NCI-H1105 (cell line): ENCODE measurements at places on chromosomes 7 and 10.

DNA sequence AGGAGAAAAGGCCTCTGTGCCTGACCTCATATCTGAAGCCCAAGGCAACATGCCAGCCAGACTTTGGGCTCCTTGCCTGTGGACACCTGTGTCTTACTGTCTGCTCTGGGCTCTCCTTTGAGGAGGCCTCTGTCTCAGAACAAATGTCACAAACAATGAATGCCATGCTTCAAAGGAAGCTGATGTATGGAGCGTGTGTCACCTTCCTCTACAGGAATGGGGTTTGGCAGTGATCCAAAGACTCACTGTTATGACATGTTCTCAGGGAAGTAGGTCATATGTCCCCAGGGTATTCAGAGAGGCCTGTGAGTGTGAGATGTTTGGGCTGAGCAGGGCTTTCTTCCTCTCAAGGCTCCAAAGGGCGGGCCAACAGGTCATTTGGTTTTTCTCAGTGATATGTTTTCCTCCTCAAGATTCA is 38.4 kb downstream of the PTPRE start:
- no peak for DNase-seq

DNA sequence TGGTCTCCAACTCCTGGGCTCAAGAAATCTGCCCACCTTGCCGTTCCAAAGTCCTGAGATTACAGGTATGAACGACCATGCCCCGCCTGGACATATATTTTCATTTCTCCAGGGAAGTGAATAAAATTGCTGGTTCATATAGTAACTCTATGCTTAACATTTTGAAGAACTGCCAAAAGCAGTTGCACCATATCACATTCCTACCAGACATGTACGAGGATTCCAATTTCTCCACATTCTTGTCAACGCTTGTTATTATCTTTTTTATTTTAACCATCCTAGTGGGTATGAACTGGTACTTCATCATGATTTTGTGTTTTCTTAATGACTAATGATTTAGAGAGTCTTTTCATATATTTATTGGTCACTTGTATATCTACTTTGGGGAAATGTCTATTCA is 21.9 kb upstream of the CPN1 start:
- DNase-seq = no peak

DNA sequence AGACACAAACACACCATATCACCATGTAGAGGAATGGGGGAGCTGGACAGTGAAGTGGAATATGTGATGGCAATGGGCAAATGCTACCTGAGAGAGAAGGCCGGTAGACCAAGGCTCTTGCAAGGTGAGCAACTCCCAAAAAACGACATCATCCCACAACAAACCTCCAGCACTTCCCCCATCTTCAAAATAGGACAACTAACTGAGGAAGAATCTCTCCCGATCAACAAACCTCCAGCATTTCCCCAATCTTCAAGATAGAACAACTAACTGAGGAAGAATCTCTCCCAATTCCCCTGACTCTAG is 387.2 kb downstream of the PARD3 start:
- no peak for DNase-seq

GRCh38 chr7:85510287-85510686 is 323.4 kb upstream of the SEMA3D start:
- DNase-seq = peak; percentile 7

GRCh38 chr7:1488016-1488415 is 16.2 kb downstream of the INTS1 start:
- no peak for DNase-seq

GRCh38 chr7:157893535-157894044 is 556.8 kb downstream of the DNAJB6 start:
- no peak for DNase-seq

- no peak for DNase-seq
These were observed 496.9 kb upstream of the CELF2 start for GRCh38 chr10:10520491-10521385.

DNA sequence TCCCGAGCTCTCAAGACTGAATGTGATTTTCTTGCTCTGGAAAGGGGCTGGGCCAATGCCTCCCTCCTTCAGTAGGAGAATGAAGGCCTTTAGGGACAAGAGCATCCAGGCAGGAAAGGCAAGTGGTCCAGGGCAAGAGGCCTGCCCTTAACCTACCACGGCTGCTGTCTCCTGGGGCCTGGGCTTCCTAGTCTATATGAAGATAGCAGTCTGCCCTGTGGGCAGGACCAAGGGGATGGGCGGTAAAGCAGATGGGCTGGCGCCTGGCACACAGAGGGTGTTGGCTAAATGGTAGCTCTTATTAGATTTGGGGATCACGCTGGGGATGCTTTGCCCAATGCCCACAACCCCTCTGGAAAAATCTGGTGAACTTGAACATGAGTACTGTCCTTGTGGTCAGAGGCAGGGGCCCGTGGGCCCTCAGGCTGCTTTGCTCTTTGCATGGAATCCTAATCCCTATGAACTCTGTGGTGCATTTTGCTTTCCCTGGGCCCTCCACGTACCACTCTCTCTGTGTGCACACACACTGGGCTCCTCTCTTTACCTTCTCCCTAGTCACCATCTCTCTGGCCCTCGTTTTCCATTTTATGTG is 20.3 kb downstream of the CHAT start:
- no peak for DNase-seq

- DNase-seq = no peak
These were observed 372.5 kb downstream of the SDK1 start for GRCh38 chr7:3673524-3673923.

- DNase-seq = no peak
These were observed 59.9 kb downstream of the MAP3K8 start for GRCh38 chr10:30493609-30494530.

GRCh38 chr7:92053312-92053711 is 81.0 kb downstream of the CYP51A1 start:
- DNase-seq = no peak

GRCh38 chr7:74572301-74572979 is 85.1 kb upstream of the GTF2I start:
- peak; percentile 64 for DNase-seq

DNA sequence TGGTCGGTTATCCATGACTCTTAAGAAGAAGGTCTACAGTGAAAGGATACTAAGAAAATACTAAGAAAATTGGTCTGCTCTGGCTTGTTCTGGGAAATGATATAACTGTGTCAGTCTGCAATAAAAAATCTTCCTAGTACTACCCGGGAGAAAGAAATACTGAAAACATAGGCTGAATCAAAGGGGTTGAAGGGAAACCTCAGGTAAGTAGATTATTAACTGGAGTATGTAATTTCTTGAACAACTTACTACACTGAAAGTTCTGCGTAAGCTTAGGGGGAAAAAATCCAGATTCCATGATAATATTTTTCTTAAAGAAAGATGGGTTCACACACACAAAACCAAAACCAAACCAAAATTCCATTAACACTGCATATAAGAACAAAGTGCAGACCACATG is 143.3 kb downstream of the KMT2E start:
- no peak for DNase-seq

DNA sequence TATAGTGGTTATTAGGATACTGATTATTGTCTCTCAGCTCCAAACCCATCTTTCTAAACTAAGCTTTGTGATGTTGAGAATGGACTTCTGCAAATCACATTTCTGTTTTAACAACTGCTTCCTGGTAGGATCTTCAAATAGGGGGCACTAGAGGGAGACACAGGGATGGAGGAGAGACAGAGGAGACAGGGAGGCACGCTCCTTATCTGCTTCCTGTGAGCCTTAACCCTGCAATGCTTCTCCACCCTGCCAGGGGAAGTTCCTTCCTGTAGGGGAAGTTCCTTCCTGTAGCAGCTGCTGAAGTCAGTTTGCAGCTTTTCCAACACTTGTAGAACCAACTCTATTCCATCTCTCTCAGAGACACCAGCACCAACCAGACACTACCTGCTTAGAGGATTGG is 847.2 kb downstream of the CCSER2 start:
- DNase-seq = no peak

DNA sequence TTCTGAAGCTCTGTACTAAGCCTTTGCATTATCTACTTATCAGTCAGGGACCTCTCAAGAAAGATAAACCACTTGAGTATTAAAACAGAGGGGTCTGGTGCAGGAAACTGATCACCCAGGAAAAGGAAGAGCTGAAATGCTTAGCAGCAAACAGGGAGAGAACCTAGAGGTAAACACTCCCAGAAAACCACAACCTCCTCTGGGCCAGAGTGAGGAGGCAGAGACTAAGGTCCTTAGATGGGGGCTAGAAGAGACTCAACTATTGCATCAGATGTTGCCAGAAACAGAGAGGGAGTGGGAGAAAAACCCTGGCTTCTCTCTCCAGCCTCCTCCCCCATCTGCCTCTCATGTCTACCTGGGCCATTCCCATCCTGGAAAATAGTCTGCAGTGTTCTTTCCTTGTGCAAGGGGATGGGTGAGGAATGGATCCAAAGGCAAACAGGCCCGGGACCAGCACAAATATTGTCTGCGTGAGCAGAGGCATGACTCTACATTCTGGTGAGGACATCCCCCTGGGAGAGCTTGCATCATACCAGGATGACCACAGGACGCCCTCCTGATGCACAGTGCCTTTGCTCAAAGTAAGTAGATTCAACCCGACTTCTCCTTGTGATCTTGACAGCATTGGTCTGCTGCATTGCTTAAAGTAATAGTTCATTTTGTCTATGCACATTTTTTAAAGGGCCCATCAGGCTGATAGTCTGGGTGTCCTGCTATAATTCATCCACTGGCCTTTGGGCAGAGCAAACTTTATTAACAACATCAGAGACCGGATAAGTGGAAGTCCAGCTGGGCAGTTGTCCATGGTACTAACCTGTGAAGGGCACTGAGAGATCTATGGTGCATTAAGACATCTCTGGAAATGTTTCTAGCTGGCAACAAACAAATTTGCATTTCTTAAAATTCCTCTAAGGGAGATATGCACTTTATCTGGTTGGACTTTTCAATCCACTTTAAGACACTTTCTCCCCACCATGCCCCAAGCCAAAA is 22.4 kb upstream of the ODAD2 start:
- no peak for DNase-seq

DNA sequence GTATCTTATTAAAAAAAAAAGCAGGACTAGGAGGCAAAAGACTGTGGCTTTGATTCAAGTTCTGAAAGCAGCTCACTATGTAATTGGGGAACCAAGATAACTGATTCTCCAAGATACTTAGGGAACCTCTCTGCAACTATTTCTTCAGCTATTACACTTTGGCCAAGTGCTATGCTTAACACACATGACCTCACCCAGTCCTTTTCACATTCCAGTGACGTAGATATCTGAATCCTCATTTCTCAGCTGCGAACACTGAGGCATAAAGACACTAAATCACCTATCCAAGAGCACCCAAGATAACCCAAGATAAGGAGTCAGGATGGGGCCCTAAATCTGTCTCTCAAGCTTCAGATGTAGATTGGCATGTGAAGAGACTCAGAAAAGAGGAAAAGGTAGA is 133.6 kb downstream of the GLI3 start:
- no peak for DNase-seq

DNA sequence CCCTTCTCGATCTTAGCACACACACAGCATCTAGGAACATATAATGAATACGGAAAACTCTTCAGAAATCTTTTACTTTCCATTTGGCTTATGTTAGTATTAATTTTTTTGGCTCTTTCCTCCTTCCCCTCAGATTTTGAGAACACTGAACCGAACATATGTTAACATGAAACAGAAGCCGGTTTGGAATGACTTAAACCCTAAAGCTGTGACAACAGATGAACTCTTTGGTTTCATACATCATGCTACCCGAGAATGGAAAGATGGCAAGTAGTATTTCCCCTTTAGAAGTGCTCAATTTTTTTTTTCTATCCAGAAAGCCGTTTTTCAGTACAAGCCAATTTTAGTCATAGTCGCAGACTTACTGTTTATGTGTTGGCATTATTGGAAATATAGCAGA is 164.7 kb downstream of the DNAH11 start:
- DNase-seq = no peak

DNA sequence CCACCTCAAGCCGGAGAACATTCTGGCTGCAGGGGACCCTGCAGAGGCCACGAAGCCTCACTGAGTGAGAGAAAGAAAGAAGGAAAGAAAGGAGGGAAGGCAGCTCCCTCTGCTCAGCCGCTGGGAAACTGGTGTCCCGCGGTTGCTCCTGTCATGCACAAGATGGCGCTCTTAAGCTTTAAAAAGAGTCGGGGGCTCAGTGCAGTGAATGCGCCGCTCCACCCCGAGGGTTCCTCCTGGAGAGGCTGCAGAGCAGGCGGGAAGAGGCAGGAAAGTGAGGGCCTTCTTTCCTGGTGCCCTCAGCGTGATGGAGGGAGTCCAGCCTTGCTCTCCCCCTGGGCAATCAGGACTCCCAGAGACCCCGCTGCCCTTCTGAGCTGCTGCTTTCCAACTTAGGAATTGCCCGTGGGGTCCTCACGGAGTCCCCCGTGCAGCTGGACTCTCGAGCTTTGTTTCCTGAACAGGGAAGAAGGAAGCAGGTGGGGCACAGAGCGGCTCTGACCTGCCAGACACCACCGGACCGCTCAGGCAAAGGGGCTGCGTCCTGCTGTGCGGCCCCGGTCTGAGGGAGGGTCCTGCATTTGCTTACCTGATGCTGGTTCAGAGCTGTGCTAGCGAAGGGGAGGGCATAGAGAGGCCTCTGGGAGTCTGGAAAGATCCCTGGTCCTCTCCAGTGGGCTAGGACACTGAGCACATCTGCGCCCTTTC is 141.9 kb upstream of the MKI67 start:
- peak; percentile 30 for DNase-seq

DNA sequence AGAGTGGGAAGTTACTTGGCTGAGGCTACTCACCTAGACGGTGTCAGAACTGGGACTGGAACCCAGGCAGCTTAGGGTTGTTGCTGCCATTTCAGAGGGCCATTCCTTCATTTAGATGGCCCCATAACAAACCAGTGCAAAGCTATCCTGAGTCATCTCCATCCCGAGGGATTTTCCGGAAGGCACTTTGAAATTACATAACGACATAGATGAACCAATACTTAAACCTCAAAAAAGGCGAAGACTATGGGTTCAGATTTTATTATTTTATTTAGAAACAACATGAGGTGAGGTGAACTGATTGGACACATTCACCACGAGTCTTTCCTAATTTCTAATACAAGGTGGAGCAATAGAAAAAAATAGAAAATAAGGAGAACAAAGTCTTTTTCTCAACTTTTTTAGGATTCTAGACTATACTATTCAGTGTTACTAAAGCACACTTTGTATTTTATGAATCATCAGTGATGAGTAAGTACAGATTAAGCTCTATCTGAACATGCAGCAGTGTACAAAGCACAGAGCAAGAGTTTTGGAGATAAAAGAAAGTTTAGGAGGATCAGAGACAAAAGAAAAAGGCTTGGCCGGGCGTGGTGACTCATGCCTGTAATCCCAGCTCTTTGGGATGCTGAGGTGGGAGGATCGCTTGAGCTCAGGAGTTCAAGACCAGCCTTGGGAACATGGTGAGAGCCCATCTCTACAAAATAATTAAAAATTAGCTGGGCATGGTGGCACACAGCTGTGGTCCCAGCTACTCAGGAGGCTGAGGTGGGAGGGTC is 79.5 kb upstream of the SVIL start:
- no peak for DNase-seq

- DNase-seq = no peak
These were observed 11.0 kb upstream of the PIP start for GRCh38 chr7:143120691-143121405.

DNA sequence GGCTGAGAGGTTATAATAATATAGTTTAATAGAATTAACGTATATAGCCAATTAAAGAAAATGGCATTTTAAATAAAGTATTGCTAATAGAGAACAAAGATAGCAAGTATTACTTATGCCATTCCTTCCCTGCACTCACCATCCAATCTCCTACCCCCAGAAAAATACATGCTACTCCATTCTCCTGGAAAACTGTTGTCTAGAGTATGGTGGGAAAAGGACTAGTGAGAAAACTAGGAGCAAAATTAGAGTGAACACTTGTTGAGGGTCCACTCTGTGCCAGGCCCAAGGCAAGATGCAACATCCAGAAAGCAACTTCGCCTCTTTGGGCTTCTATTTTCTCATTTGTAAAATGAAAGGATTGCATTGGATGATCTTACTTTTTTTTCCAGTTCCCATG is 149.1 kb downstream of the CPED1 start:
- DNase-seq = no peak
